ENCODE measurements at places on chromosomes 3 and 15. TPM values are rescaled to one million over a fixed set of nuclear protein-coding genes. Genes with fewer than 3 reads are reported as not detected.

GRCh38 chr15:98439523-98439942 lies 208.8 kb upstream of the IGF1R start:
- no peak overlapping the region for H3K4me3 ChIP-seq
- H3K27ac ChIP-seq: no peak overlapping the region
- no peaks in the 10 kb centered on the region for H3K36me3 ChIP-seq
- no peak for DNase-seq

The IMPG2 gene
- 0.13 TPM for total RNA-seq

DNA sequence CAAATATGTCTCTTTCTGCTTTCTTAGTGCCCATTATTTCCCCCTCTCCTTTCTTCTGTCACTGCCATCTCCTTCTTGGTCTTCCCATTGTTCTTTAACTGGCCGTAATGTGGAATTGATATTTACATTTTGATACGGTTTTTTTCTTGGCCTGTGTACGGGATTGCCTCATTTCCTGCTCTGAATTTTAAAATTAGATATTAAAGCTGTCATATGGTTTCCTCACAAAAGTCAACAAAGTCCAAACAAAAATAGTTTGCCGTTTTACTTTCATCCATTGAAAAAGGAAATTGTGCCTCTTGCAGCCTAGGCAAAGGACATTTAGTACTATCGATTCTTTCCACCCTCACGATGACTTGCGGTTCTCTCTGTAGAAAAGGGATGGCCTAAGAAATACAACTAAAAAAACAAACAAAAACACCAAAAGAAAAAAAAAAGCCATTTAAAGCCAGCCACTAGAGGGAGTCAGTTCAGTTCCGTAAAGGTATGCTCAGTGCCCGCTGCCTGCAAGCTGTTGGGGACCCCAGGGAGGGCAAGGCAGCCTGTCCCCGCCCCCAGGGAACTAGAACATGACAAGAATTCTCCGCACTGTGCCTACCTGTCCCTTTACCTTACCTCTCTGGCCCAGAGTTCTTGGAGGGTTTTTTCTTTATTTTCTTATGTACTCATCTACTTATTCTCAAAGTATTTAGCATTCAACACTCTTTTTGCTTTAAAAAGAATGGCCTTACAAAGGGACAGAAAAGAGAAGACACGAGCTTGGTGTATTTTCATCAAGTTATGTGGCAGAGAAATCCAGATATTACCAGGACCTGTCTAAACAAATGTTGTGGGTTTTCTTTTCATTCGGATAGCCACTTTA lies 30.0 kb upstream of the NR2E3 start:
- no peaks in the 10 kb centered on the region for H3K4me1 ChIP-seq
- no peak overlapping the region for H3K4me3 ChIP-seq
- no peaks in the 10 kb centered on the region for H3K36me3 ChIP-seq
- H3K27me3 ChIP-seq: no peaks in the 10 kb centered on the region
- peak; percentile 69 for DNase-seq

- no peak overlapping the region for H3K4me3 ChIP-seq
- peaks cover 17% of the 10 kb centered on the region for H3K4me1 ChIP-seq
- H3K36me3 ChIP-seq: no peaks in the 10 kb centered on the region
- H3K27me3 ChIP-seq: no peaks in the 10 kb centered on the region
Observed at GRCh38 chr15:69557707-69558409, 105.2 kb downstream of the RPLP1 start.

GRCh38 chr3:102002056-102002455 lies 152.7 kb downstream of the NFKBIZ start:
- DNase-seq: no peak
- no peaks in the 10 kb centered on the region for H3K27me3 ChIP-seq
- no peak overlapping the region for H3K4me3 ChIP-seq
- peaks cover 12% of the 10 kb centered on the region for H3K4me1 ChIP-seq
- no peaks in the 10 kb centered on the region for H3K36me3 ChIP-seq

The CFAP100 gene
- not detected for total RNA-seq

The OXNAD1 gene
- 19.8 TPM for total RNA-seq

All from A673 (cell line).